ENCODE measurements at places on chromosomes 1 and 21.

DNA sequence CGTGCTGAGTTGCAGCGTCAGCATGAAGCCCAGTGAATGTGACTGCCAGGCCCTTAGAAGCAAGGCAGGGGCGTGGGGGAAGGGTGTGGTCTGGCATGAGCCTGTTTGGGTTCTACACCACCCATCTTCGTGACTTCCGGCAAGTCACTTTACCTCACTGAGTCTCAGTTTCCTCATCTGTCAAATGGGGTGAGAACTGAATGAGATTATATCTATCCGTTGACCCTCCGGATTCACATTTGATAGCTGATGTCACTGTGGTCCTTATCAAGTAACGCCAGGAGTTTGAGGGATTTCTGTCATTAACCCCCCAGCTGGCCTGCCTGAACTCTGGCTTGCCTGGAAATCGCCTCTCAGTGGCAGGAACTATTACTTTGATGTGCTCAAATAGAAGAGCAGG is 15.6 kb downstream of the MRPL37 start:
- DNase-seq, result no peak

DNA sequence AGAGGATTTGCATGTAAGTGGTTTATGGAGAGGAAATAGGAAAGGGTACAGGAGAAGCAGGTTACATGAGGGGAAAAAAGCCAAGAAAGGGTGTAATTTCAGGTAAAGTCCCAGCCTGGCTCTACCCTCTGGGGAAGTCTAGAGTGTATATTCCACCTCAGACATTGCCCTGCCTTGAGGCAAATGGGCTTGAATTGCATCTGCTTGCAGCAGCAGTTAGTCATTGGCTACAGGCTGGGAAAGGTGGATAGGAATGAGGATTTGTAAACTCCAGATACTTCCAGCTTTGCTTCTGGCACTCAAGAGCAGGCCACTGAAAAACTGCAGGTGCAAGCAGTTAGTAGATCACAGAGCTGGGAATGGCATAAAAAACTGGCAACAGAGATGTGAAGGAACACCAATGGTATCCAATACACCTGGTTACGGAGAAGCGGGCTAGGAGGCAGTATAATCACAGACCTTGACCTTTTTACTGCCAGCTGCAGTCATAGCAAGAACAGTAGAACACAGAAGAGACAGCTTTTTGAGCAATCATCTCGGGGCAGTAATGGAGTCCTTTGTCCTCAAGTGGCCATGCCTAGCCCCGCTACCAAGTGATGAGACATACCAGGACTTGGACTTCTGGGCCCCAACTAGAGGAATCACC is 226.9 kb upstream of the NRIP1 start:
- DNase-seq, result no peak

DNA sequence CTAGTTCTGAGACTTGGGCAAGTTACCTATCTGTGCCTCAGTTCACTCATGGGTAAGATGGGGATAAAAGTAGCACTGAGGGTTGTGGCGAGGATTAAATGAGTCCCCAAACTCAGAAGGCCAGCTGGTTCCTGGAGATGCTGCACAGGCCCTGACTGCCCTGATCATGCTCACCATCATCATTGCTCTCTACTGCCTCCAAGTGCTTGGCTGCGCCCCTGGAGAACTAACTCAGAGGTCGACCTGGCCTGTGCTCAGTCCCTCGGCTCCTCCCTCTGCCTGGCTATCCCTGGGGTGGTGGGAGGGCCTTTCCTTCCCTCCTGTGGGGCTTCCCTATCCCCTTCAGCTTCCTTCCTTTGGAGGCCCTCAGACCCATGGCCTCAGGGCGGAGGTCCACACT is 5.6 kb downstream of the SLC5A9 start:
- DNase-seq, result no peak

DNA sequence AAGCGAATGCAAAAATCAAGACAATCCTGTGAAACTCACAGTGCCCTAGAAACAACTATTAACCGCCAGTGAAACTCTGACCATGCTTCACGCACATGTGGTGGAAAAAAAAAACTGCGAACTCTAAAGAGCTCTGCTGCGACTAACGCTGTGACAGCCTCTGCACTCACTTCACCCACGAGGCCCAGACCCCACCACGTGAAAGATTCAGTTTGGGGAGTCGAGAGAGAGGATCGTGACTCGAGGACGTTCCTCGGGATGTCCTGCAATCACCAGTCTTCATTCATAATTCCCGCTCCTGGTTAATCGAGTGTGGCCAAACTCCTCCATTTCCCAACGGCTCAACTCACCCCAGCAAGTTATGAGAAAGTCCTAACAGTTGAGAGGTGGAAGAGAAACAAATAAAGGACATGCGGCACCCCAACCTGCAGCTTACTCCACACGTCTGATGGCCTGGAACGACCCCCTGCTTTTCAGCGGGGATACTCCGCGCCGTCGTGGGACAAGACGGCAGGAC is 1.1 kb downstream of the SERBP1 start:
- DNase-seq, result no peak

DNA sequence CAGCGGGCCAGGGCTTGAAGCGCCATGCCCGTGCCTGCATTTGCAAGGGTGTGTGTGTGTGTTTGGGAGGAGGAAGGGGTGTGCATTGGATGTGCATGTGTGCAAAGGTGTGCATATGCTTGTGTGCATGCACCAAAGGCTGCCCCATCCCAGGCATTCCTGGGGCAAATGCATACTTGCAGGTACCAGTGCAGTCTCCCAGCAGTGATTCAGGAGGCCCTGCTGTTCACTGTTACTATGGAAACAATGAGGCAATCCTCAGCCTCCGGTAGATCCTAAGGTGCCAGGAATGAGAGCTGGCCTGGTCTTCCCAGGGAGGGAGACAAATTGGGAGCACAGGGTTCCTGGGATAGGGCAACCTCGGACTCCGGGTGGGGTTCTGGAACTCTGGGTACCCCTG is 7.5 kb upstream of the FNDC5 start:
- peak; percentile 26 for DNase-seq
